ENCODE measurements at places on chromosomes 4 and X.

- no peak for DNase-seq
These were observed 3.8 kb downstream of the HPGDS start for GRCh38 chr4:94338681-94339351.

- DNase-seq = no peak
These were observed 54.0 kb downstream of the SLC9A7 start for GRCh38 chrX:46704767-46705386.

DNA sequence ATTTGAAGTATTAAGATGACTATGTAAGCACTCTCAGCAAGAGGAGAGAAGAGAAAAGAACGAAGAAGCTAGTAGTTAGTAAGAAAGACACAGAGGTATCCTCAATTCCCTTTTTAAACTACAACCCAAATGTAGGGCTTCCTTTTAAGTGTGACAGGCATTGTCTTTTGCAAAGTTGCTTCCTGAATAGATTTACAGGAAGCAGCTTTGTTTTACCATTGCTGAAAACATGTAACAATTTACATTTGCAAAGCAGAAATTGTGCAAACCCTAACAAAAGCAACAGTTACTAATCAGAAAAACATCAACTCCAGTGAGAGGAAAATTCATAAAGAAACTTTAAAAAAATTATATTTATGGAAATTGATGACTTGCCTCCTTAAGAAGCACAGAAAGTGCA is 96.4 kb downstream of the FAM13A start:
- DNase-seq = no peak

DNA sequence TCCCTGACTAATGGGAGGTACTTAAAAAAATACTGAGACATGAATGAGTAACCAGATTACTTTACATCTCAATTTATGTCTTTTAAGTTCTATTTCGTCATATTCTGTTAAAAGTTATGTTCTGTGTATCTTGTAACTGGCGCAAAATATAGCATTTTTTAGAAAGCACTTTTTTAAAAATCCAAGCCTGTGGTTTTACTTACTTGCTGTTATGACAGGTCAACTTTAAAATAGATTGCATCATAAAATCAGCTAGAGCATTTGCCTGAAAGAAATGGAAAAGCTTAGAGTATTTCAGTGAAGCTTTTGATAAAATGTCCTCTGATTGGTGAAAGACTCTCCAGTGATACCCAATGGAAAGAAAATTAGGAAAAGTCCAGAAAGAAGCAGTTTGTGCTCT is 1892.3 kb upstream of the TENM3 start:
- DNase-seq = no peak

DNA sequence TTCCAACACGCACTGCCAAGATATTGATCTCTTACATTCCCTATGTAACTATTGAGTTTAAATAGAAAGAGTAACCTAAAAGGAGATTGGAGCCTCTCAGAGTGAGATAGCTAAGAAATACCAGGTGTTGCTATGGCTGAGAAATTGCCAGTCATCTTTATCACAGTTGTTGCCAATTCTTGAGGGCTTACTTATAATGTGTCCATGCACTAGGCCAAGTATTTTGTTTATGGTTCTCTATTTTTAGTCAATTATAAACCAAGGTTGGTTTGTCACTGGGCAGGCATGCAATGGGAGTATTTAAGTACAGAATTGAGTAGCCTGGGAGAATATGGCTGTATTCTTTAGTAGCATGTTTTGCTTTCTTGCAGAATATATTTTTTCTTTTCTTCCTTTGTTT is 201.6 kb downstream of the TEX13A start:
- DNase-seq = no peak

GRCh38 chrX:11073381-11073780 is 37.8 kb upstream of the HCCS start:
- DNase-seq = no peak

- no peak for DNase-seq
These were observed 16.1 kb downstream of the FAM120C start for GRCh38 chrX:54166915-54167314.

- no peak for DNase-seq
These were observed 13.5 kb downstream of the EFNB1 start for GRCh38 chrX:68842351-68842750.

- DNase-seq = no peak
These were observed 378.9 kb downstream of the SMARCA1 start for GRCh38 chrX:129144172-129145038.

- DNase-seq = no peak
These were observed 29.9 kb upstream of the STS start for GRCh38 chrX:7117587-7117986.

GRCh38 chr4:164204434-164204833 is 549.5 kb upstream of the SMIM31 start:
- no peak for DNase-seq

- no peak for DNase-seq
These were observed at the start of gene NHS for GRCh38 chrX:17374619-17375366. Gene NHS (plus strand): TSS chrX:17375200. CDS start chrX:17375758, 558 bp downstream.

- DNase-seq = no peak
These were observed 1418.0 kb downstream of the STIM2 start for GRCh38 chr4:28278676-28279075.

- no peak for DNase-seq
These were observed 60.6 kb upstream of the PAGE5 start for GRCh38 chrX:55159551-55159950.

- no peak for DNase-seq
These were observed 95.8 kb downstream of the RNF150 start for GRCh38 chr4:141037446-141037845.

GRCh38 chr4:69828828-69829227 is 31.1 kb downstream of the SULT1E1 start:
- DNase-seq = no peak

DNA sequence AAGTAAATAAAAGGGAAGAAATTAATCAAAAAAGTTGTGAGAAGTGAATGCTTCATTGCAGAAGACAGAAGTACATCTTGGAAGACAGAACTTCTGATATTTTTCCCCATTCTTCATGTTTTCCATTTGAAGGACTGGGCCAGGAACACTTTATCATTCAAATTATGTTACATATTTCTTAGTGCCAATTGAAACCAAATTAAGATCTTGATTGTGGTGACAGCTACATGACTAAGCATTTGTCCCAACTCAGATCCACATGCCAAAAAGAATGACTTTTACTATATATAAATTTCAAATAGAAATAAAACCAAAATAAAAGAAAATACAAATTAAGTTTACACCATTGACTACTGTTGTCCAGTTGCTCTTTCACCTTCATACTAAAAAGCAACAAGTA is 14.0 kb upstream of the FGF5 start:
- no peak for DNase-seq

GRCh38 chr4:42628740-42629139 is 28.2 kb downstream of the ATP8A1 start:
- DNase-seq = no peak

GRCh38 chr4:80685214-80685613 is 345.3 kb upstream of the BMP3 start:
- no peak for DNase-seq

GRCh38 chr4:73523126-73523525 is 41.6 kb downstream of the AFM start:
- DNase-seq = no peak

GRCh38 chr4:184833046-184833838 is 7.5 kb upstream of the ACSL1 start:
- no peak for DNase-seq

- no peak for DNase-seq
These were observed 38.3 kb downstream of the MGARP start for GRCh38 chr4:139241784-139242151.

- DNase-seq = no peak
These were observed 1.5 kb downstream of the LRPAP1 start for GRCh38 chr4:3530663-3531254.

DNA sequence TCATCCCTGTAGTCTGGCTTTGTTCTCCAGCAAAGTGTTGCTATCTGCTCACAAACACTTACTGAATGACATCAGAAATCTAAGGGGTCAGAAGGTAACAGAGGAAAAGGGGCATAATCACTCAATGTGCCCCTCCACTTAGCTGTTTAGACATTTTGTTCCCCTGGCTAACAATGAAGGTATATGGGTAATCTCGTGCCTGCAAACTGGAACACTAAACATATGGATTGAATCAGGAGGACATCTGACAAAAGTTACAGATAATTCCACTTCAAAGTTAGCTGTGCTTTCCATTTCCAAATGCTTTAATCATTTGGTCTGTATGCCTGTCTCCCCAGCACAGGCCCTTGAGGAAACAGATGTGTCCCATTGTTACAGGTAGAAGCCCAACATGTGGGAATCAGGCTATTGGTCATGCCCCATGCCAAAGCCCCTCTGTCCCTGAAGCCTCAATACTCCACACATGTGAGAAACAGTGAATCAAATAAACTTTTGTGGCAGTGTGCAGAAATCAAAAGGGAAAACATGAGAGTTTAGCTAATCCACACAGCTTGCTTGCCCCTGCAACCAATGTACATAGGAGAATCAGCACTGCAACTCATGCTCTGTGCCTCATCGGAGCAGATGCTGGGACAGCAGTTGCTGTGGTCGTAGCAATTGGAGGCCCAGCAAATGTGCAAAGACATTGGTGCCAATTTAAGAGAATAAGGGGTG is 111.7 kb downstream of the RNF150 start:
- no peak for DNase-seq

DNA sequence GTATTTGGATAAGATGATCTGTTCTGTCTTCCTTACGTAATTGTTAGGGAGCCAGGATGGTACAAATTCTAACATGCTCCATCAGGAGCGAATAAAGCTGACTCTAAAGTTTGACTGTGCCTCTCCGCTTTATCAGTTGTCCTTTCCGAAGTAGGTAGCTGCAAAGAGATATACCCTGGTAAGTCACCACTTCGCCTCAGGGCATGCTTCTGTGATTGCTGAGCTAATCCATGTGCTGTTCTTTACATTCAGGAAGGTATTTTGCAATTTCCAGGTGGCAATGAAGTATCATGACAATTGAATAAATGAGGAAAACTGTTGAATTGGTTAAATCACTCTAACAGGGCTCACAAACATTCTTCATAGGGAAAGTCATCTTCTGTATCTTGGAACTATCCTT is 38.9 kb downstream of the KIT start:
- DNase-seq = no peak

- no peak for DNase-seq
These were observed 52.8 kb downstream of the GPRIN3 start for GRCh38 chr4:89254847-89255246.

Measured in stimulated activated CD4-positive, alpha-beta T cell treated with anti-CD3 and anti-CD28 coated beads, TNF-alpha, amount 100 ng/mL, for 1 hour (primary cell).